A549 treated with CORT108297 at 1 μM for 4 hours (cell line): ENCODE measurements at places on chromosomes 5 and 9. TPM values are rescaled to one million over a fixed set of nuclear protein-coding genes. Genes with fewer than 3 reads are reported as not detected.

ADAMTSL2 gene
- not detected in 5 replicates for total RNA-seq

CLK4 gene
- total RNA-seq: 9.0 to 11.9 TPM (median 9.3 TPM) in 5 replicates

MARCHF3 gene
- 0.45 to 1.3 TPM (median 1.0 TPM) in 5 replicates for total RNA-seq

DAP gene
- total RNA-seq: 56.6 to 59.3 TPM (median 58.1 TPM) in 5 replicates

PCDHAC2 gene
- total RNA-seq: 2.9 to 3.6 TPM (median 3.2 TPM) in 5 replicates

EGFLAM gene
- 0.06 TPM in 1 of 5 replicates, not detected in the others for total RNA-seq

OR1Q1 gene
- total RNA-seq: 0.15 TPM in 1 of 5 replicates, not detected in the others
